ENCODE measurements at places on chromosomes 4 and X.

GRCh38 chrX:1167466-1167865, 45.0 kb downstream of the CRLF2 start:
- DNase-seq, result no peak

- no peak for DNase-seq
Measured at GRCh38 chr4:62618042-62618441, 1417.9 kb downstream of the ADGRL3 start.

GRCh38 chrX:48684134-48684533, 535 bp downstream of the WAS start:
- no peak for DNase-seq

GRCh38 chr4:108160741-108161352, 7.9 kb downstream of the LEF1 start:
- no peak for DNase-seq

All from mesenchymal stem cell (in vitro differentiated cells and primary cell).